ENCODE measurements at places on chromosomes 6 and 20.
A peak's percentile ranks its signal among the peaks of the same experiment; 100 is the strongest.

DNA sequence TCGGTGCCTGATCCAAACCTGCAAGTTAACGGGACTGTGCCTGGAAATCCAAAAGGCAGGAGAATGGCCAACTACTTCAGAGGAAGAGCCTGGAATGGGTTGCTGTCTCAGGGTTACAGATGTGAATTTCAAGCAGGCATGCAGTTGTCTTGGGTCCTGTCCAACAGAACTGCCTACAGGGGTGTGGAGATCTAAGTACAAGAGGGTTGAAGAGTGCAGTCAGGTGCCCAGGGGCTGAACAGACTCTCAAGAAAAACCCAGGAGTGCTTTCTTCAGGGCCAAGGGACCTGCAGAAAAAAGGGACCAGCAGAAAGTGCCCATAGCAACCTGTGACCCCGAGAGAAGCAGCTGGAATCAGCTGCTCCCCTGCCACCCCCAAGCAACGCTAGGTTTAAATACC lies 71.0 kb downstream of the PREP start:
- DNase-seq: no peak

DNA sequence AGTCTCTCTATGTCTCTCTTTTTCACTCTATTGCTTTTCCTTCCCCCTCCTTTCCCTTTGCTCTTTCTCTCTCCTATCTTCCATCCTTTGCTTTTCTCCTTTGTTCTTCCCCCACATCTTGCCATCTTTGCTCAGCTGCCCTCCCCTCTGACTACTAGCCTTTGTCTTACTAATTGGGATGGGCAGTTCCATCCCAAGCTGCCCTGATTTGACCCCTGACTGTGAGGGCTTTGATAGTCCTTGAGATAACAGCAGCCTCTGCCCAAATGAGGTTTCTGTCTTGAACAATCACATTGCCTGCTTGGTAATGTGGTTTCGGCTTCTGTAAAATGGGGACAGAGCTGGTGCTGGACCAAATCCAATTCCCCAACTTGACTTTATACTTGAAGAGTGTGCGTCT lies 327.7 kb downstream of the DHX35 start:
- no peak for DNase-seq

DNA sequence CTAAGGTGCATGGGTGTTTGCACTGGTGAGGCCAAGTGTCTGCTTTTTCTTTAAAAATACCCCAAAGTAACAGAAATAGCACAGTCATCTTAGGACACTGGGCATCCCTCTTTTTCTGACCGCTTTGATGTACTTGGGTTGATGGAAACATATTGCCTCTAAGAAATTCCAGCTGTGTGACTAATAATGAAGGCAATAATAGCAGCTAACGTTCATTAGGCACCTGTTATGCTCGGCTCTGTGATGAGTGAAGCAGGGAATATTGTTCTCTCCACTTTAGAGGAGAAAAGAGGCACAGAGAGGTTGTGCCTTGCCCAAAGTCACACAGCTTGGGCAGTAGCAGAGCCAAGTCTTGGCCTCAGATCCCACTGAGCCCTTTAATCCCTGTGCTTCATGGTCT lies 100.7 kb downstream of the F13A1 start:
- no peak for DNase-seq

DNA sequence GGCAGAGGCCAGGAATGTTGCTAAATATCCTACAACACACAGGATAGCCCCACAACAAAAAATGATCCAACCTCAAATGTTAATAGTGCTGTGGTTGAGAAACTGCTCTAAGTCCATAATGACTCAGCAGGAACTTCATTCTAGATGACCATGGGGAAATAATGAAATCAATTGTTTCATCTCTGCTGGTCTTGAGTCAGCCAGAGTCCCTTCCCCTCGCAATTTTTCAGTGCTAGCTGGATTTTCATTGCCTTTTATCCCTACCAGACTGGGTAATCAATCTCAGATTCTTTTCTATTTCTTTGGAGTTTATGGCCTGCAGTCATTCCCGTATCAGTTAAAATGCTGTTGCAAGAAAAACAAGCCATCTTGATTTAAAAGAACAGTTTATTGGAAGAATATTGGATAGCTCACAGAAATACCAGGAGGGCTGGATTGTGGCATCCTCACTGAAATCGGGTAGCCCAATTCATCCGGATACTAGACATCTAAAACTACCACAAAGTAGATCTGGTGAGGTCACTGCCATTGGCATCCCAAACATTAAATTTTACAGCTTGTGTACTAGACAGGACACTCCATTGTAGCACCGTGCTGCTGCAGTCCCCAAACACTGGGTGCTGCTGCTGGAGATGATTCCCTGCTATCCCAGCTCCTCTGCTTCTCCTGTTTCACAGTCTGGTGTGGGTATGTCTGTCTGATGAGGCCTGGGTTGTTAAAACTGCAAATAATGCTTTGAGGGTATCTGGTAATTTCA lies 30.3 kb upstream of the POPDC3 start:
- no peak for DNase-seq

DNA sequence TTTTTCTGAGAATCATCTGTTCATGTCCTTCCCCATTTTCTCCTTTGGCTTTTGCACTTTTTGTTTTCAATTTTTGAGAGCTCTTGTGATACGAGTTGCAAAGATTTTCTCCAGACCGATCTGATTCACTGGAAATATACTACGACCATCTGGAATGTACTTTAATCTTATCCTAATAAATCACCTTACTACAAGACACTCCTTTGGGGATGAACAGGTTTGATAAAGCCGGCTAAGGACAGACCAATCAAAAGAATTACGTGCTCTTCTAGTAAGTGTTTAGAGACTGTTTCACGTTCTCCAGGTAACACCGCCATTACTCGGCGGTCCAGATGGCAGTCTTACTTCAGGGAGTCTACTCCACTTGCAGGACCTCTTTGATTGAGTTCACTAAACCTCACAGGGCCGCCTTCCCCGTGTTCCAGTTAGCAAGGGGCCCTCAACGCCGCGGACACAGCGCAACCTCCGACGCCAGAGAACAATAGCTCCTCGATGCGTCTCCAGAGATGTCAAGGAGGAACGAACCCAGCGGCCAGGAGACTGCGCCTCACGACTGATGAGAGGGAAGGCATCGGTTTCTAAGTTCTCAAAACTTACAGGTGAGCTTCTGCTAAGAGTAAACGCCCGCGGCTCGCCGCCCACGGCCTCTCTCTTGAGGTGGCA lies 920 bp upstream of the WTAP start:
- DNase-seq: no peak

DNA sequence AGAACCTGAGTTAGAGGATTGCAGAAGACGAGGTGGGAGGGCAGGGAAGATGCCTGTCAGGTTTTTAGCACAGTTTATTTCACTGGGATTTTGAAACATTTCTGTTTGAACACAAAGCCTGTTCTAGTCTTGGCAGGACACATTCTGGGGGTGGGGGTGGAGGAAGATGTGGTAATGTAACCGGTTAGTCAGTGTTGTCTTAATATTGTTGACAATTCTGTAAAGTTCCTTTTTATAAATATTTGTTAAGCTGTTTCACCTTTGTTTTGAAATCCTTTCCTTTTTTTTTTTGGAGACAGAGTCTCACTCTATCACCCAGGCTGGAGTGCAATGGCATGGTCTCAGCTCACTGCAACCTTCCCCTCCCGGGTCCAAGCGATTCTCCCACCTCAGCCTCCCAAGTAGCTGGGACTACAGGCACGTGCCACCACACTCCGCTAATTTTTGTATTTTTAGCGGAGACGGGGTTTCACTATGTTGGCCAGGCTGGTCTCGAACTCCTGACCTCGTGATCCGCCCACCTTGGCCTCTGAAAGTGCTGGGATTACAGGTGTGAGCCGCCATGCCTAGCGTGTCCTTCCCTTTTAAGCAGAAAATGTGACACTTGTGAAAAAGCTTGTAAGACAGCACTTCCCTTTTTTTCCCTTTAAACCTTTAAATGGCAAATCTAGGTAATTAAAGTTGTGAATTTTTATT lies 20.2 kb downstream of the SLC9A8 start:
- no peak for DNase-seq

DNA sequence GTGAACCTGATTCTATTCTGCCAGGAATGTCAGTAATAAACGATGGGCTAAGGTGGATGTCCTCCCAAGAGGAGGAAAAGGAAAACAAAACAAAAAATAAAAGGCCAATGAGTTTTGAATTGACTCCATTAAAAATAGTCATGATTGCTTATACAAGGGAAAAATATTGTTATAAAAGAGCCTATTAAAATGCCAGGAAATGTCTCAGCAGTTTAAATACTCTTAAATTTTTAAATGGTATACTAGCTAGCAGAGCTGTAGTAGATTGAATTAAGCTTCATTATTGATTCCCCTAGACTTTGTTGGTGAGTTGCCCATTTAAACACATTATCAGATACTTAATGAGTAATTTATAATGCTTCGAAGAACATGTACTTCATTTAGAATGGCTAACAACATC lies 990.9 kb upstream of the GJE1 start:
- no peak for DNase-seq

DNA sequence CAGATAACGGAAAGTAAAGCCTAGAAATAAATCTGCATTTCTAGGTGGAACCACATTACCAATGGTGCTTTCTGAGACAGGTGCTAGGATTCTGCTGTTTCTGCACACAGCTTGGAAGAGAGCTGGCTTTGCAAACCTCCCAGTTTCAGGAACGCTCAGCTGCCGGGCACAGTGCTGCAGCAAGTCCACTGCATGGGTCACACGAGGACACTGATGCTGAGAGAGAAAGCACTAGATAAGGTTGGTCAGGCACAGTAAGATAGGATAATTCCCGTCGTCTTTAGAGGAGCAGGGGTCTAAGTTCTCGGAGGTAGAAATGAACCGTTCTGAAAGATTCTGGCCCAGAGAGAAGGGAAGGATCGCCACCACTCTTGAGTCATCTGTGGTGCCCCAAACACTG lies 11.0 kb downstream of the UNC93A start:
- DNase-seq: no peak

GRCh38 chr20:10469599-10469998 lies 34.5 kb downstream of the SLX4IP start:
- DNase-seq: peak; percentile 54

DNA sequence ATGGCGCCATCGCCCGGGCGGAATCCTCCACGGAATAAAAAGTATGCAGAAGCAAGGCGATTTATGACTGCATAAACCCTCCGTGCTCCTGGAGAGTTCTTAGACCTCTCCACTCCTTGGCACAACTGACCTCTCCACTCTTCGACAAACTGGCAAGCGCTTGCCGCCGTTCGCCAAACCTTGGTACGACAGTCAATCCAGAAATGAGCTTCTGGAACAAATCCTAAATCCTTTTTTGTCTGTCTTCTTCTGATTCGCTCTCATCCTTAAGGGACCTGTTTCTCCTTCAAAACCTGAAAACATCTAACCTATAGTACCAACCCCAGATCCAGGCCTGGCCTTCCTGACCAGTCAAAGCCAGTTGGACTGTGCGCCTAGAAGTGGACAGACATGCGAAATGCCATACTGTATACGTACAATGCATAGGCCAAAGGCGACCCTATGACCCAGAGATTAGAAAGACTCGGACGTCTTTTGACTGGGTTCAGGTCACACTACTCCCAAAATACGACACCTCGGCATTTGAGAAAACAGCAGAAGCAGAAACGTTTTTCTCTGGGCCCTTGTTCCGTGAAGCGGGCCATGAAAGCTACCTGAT lies 59.4 kb downstream of the TRIM27 start:
- no peak for DNase-seq

- DNase-seq: no peak
Measured at GRCh38 chr6:16493802-16494201, 255.4 kb downstream of the GMPR start.

GRCh38 chr20:381581-382290 lies 1.2 kb downstream of the TRIB3 start:
- peak; percentile 59 for DNase-seq

DNA sequence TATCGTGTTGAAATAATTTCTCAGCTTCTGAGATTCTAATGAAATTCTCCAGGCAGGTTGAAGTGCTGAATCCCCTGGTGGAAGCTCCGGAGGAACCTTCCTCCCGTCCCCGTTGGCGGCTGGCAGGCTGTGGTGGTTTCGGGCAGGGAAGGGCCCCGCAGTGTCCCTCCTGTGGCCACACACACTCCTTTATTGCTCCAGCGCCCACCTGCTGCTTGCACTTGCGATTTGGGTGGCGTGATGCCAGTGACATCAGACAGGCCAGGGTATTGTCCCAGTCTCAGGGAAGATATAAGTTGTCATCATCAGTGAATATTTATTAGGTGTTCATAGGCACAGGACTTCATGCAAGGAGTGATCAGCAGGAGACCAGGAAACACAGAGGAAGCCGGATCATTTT lies 530.4 kb downstream of the QKI start:
- DNase-seq: no peak

- no peak for DNase-seq
Measured at GRCh38 chr6:146819596-146820320, 221.0 kb downstream of the ADGB start.

DNA sequence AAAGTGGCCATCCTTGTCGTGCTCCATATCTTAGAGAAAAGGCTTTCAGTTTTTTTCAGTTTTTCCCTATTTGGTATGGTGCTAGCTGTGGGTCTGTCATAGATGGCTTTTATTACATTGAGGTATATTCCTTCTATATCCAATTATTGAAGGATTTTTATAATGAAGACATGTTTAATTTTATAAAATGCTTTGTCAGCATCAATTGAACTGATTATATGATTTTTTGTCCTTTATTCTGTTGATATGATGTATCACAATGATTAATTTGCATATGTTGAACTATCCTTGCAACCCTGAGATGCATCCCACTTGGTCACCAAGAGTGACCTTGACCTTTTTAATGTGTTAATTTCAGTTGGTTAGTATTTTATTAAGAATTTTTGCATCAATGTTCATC lies 55.1 kb upstream of the VGLL2 start:
- no peak for DNase-seq

- peak; percentile 38 for DNase-seq
Measured at GRCh38 chr6:110878751-110879522, 4.4 kb downstream of the AMD1 start.

DNA sequence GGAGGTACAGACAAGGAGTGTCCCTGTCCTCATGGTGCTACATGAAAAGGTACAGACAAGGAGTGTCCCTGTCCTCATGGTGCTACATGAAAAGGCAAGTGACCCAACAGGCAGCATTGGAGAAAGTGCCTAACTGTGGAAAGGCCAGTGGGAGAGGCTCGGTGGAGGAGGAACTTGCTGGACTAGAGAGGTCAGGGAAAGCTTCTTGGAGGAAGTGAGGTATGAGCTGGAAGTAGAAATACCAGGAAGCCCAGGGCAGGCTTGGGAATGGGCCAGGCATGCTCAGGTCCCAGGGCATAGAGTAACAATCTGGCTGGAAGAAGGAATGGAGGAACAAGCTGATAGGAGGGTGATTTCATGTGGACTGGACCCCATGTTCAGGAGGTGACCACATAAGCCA lies 59.8 kb upstream of the FNDC1 start:
- DNase-seq: no peak

DNA sequence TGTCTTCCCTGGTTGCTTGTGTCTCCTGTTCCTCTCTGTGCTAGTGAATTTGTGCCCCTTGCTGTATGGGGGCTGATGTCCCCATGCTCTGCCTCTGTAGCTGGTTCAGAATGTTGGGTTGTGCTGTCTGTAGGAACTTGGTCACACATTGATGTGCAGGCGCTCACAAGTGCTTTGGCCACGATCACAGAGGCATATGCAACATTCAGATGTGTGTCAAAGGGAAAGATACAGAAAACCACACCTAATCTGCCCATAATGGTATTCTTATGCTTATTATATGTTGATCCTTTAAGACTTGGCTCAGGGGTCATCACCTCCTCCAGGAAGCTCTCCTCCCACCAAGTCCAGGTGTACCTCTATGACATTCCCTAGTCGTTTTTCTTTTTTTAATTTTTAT lies 17.1 kb upstream of the DHX35 start:
- DNase-seq: no peak
